Iris pigment epithelial cell (primary cell): ENCODE measurements at places on chromosomes 3 and 15.

DNA sequence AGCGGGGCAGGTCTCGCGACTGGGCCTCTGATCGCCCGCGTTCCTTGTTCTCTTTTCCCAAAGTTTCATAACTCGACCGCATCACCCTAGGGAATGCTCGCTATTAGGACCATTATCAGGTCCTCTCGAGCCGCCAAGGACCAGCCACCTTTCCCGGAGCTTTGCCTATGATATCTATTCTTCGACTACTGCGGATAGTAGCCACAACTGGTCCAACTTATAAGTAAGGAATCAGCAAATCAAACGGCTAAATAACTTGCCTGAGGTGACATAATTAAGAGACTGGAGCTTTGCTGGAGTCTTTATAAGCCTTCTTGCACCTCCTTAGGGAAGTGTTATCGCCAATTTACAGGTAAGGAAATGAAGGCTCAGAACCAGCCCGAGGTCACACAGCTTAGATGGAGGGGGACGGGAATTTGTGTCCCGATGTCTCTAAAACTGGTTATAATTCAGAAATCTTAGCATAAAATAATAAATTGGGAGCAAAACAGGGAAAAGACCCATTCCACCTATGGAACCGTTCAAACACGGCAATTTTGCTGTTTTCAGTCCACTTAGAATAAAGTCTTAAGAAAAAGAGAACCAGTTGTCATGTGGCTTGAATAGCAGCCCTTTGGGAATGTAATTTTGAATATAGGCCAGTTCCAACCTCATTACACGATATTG, 479 bp upstream of the PLD1 start:
- no peak for DNase-seq

DNA sequence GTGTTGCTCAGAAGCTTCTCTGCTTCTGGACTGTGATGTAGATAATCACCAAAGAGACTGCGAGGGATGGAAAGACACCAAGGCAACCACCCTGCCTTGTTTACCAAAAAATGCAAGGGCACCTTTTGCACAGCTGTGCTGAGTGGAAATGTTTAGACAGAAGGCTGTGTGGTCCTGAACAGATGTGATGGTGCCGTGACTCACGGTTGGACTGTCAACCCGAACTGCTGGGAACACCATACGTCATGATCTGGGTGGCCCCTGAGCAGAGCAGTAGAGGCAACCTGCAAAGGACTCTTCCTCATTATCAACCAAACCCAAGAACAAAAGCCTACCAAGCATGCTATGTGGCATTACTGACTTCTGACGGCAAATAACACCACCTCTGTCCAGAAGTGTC, 61.3 kb upstream of the LPP start:
- DNase-seq: no peak

DNA sequence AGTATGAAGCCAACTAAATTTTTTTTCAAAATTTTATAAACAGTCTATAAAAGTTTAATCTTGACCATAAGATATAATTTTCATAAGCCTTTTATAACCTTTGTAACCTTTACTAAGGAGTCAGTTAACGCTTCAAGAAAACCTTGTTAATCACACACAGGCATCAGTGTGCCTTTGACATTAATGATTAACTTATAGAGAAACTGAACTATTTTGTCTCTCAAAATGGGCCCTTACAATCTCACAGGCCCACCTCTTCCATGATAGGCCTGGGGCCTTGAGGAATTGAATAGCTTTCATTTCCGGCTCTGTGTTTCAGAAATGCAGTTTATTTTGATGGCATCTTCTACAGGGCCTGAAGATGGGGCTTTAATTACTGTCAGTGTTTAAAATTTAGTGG, 70.1 kb downstream of the CD200 start:
- no peak for DNase-seq

DNA sequence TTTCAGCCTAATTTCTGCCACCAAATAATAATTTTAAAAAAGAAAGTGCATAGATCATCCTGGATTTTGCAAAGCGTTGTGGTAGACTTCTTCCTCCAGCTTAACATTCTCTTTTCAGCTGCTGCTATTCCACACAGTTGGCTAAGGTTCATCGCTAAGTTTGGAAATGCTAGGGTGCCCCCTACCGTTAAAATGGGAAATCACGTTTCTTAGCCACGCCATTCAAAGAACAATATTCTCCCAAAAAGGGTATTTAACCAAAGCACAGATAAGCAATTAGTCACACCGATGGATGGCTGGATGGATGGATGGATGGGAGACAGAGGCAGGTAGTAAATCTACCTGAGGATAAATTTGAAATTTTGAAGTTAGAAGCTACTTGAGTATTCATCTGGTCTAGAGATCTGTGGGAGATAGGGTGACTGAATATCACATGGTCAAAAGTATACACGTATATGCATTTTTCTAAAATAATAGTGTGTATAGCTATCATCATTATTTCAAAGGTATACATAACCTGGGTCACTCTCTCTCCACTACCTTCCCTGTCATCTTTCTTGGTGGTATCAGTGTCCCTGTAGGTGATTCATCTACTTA, 67.2 kb downstream of the EFHB start:
- DNase-seq: peak; percentile 58

DNA sequence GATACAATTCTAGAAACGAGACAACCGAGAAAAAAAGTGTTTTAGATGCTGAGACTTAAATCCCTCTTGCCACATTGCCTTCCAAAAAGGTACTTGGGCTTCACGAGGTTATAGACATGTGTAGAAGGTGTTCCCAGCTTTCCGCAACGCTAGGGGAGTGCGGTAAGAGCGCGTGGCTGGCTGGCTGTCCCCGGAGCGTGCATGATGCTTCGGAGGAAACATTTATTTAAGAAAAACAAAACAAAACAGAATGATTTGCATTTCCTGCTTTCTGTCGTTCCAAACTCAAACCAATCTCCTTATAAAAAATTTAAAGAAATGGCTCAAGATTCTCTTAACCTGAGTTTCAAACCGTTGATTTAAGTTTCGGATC, 841 bp downstream of the SLC6A20 start:
- DNase-seq: no peak

DNA sequence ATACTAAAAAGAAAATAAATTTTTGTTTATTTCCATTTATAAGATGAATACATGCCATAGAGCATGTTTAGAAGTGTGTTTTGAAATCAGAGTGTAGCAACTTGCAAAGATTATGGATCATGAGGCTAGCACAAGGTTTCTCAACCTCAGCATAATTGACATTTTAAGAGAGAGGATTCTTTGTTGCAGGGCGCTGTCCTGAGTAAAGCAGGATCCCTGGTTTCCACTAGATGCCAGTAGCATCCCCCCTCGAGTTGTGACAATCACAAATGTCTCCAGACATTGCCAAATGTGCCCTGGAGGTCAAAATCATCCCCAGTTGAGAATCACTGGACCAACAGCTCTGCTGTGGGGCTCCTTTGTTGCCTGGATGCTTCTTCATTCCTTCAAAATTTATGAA, 128.5 kb upstream of the RBMS3 start:
- peak; percentile 34 for DNase-seq

DNA sequence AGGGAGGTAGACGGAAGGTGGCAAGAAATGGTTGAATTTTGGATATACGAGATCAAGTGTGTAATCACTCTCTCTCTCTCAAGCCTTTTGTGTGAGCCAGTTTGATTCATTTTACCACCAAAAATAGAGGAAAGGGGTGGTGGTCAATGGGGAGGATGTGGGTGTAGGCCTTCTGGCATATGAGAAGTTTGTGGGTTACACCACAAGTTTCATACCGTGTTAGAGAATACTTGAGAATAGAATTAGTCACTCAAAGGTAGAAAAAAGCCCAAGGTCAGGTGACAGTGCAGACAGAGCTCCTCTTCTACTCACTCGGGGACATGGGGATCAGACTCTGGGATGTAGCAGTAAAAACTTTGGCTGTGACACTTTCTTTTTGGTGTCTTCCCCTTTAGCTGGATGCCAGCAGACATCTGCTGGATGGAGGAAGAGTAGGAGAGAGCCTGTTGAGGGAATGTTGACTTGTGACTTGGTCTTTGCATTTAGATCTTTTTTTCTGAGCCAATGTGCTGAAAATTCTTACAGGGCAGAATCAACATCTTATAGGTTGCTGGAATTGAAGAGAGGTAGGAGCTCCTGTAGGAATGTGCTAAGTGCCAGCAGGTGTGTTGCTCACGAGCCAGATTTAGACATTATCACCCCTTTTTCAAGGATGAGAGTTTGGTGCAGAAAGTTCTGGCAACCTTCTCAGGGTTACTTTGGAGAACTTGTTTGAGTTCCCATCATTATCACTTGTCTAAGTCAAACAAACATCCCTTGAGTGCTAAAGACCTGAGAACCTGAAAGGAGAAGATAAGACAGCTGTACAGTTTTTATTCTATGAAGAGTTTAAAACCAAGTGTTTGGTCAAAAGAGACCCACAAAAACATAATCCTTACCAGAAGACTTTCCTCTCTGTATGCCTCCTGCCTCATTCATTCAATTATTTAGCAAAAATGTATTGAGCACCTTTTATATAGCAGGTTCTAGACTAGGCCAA, 43.9 kb upstream of the RYK start:
- no peak for DNase-seq
